ENCODE measurements at places on chromosomes 13 and 19.

- no peak for DNase-seq
Measured at GRCh38 chr13:38204556-38204955, 145.1 kb upstream of the UFM1 start.

- no peak for DNase-seq
Measured at GRCh38 chr13:45732916-45733315, 30.8 kb downstream of the CBY2 start.

- DNase-seq = no peak
Measured at GRCh38 chr13:109541081-109541480, 245.3 kb downstream of the IRS2 start.

- DNase-seq = no peak
Measured at GRCh38 chr13:81395368-81395767, 1054.4 kb upstream of the SPRY2 start.

DNA sequence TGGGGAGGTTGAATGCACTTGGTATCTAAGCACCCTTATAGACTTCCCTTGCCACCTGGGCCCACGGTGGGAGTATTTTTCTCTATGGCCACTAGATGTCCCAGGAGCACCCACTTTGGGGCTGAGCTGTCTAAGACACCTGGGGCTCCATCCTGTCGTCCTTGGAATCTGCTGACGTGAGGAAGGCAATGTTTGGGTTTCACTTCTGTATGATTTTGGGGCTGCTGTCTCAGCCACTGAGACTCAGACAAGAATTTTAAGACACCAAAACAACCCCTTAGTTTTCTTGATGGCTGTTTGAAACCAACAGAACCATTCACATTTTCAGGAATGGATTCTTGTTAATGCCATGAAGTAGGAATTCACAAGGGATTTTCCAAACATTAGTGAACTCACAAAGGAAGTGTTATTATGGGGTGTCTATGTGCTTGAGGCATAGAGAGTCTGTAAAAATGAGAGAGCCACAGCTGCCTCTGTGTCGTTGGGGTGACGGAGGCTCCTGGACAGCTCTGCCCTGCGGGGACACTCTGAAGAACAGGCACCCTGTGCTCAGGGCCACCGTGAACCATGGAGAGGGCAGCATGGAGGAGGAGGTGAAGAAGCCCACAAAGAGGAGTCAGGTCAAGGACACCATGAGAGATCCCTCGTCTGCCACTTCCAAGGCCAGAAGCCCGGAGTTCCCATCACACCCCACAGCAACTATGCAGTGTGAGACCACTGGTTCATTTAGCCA is 106.8 kb upstream of the SPATA13 start:
- DNase-seq = peak; percentile 51

GRCh38 chr13:99257291-99257690 is 888 bp downstream of the GPR18 start:
- no peak for DNase-seq

DNA sequence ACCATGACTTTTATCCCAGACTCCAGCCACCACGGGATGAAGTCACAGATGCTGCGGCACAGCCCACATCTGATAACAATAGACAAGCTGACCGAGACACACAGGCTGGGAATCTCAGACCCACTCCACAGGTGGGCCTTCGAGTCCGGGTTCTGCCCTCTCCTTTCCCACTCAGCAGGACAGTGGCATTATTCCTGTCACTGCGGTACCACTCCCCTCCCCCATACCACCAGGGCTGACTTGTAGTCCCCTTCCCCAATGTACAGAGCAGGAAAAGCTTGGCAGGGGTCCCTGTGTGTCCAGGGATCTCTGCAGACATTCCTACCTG is 179 bp upstream of the AMER2 start:
- no peak for DNase-seq

GRCh38 chr19:40239415-40240226 is 13.1 kb upstream of the CCNP start:
- no peak for DNase-seq

- DNase-seq = peak; percentile 41
Measured at GRCh38 chr19:49150106-49150943, 4.9 kb downstream of the HRC start.

Data from activated CD8-positive, alpha-beta memory T cell treated with anti-CD3 and anti-CD28 coated beads, Interleukin-2, amount 50 U/mL, for 4 hours (primary cell).